ENCODE measurements at places on chromosomes 7 and 10.

GRCh38 chr7:116395141-116395791 is 104.3 kb upstream of the CAV2 start:
- no peak for DNase-seq

DNA sequence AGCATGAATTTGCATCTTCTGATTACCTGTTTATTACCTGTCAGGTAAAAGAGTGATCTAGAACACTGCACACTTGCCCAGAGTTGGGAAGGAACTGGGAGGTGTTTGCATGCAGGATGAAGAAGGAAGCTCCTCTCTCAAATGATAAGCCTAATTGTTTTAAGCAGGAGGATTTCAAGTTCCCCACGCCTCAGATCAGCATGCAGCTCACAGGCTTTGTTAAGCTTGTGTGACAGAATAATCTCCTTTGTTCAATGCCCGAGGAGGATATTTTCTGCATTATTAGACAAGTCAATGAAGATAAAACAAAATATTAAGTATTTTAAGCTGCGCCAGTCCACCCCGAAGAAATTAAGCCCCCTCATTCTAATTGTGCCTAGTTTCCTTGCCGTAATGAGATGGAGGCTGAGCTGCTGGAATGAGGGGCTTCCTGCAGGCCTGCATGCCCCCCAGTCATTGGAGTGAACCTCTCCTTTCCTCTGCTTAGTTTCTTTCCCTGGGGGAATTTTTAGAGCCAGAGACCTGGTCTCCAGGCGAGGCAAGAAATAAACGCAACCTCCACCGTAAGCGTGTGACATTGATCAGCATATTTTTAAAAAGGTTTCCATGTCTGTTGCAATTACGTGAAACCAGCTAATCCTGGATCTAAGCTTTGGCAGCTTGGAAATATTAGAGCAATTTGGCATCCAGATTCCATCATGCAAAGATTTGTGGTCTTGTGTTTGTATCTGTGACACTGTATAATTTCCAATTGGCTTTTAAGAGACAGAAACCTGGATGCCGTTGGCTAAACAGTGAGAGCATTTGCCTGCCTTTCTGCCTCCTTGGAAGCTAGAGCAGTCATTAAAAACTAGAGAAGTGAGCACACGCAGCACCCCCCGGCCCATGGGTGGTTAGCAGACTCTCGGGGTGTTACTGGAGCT is 376.0 kb downstream of the GALNT17 start:
- no peak for DNase-seq

- DNase-seq = peak; percentile 19
These were observed 2.1 kb downstream of the FRAT1 start for GRCh38 chr10:97321032-97321803.

GRCh38 chr7:31875424-31875823 is 188.4 kb downstream of the PPP1R17 start:
- DNase-seq = peak; percentile 7

- no peak for DNase-seq
These were observed 37.6 kb upstream of the MYO3A start for GRCh38 chr10:25896421-25896820.

DNA sequence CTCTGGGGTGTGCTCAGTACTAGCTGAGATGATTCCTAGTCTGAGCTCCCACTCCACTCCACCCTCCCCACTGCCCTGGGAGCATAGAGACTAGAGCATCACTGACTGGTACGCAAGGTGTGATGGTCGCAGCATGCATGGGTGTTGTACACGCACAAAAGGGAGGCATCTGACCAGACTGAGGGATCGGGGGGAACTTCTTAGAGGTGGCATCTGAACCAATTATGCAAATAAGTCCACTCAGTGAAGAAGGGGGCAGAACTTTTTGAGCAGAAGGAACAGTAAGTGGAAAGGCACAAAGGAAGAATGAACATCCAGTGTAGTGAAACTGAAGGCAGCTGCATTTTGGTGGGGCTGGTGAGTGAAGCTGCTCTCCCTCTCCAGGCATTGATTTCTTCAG is 25.5 kb downstream of the PDSS1 start:
- DNase-seq = no peak

- DNase-seq = no peak
These were observed 107.5 kb upstream of the NPS start for GRCh38 chr10:127441350-127442219.

DNA sequence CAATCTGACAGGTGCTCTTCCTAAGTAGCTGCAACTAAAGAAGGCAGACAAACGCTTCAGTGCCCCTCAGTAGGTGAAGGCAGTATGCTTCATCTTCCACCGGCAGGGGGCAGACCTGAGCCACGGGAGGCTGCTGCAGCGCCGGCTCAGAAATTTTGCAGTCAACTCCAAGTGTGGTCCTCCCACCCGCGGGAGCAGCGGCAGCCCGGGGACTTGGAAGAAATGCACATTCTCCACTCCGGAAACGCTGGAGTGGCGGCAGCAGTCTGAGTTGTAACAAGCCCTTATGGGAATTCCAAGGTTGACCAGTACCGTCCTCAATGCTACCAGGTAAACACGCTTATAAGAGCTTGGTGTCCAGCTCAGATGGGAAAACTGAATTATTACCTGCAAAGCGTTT is 3.4 kb downstream of the IGFBP3 start:
- DNase-seq = peak; percentile 50
